ENCODE measurements at places on chromosomes 4 and X.

- no peak for DNase-seq
Measured at GRCh38 chrX:39331082-39331704, 529.9 kb downstream of the MID1IP1 start.

DNA sequence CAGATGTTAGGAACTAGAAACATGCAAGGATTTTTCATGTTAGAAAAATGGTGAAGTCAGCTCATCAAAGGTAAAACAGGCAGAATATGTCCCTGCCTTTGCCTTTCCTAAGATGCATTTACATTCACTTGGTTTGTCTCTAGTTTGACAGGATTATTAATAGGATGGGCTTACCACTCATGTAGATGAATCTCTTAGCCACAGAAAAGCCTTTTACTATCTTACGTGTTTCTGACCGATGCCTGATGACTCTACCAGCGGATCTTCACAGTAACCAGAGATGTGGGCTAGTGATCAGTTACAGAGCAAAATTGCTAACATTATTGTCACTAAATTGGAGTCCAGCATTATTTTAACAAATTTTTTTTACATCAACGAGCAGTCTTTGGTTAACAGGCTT lies 187.6 kb downstream of the MAML3 start:
- no peak for DNase-seq

DNA sequence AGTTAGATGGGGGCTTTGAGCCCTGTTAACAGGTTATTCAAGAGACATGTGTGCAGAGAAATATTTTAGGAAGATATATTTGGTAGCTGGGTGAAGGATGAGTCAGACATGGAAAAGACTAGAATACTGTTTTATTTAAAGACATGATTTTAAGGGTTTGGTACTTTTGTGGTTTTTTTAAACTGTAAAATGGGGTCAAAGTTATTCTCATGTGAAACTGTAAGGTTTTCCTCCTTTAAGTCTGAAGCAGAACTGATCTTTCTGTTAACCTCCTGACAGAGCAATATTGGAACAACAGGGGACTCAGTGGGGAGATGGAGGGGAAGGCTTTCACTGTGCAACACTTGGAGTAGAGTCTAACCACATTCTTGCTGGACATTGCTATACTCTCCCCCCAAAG lies 112.4 kb upstream of the LSM6 start:
- DNase-seq: no peak

DNA sequence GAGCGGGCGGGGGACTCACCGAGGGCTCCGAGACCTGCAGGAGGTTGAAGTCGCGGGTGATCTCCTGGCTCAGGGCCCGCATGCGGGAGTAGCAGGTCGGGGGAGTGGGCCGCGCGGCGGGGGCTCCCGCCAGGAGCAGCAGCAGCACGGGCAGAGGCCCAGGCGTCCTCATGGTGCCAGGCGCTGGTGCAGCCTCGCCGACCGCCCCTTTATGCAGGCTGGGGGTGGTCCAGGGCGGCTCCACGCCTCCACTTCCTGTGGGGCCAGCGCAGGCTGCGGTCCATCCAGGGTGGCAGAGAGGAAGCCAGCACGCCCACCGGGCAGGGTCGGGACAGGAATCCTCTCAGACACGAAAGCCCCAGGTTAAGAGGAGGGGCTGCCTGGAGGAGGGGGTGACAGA lies at the start of gene CYTL1:
Gene CYTL1, minus strand, starts transcription at position 185 of the 400 bp plus-strand sequence. Its CDS starts 13 bp downstream, at position 172.
- no peak for DNase-seq
